NCI-H460 (cell line): ENCODE measurements at places on chromosomes 11 and 22.
A peak's percentile ranks its signal among the peaks of the same experiment; 100 is the strongest.

DNA sequence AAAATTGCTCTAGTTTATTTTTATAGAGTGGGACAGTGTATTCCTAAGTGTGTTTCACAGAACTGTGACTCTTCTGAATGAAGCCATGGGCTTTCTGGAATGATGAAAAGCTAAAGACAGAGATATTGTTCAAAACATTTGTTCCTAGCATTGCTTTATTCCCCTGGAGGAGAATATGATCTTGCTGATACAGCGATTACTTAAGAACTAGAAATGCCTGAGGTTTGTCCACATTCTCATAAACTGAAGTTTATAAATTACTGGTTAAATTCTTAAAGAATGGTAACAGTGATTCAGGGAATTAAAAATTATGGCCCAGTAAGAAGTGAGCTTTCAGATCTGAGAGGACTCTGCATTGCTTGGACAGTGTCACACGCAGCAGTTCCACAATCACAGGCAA, 690.3 kb downstream of the FAM181B start:
- no peak for DNase-seq

- DNase-seq, result no peak
Measured at GRCh38 chr11:34091825-34092224, 13.6 kb upstream of the NAT10 start.

- DNase-seq, result no peak
Measured at GRCh38 chr11:17459236-17459896, 17.3 kb downstream of the ABCC8 start.

- DNase-seq, result no peak
Measured at GRCh38 chr11:128375961-128376360, 211.4 kb downstream of the ETS1 start.

DNA sequence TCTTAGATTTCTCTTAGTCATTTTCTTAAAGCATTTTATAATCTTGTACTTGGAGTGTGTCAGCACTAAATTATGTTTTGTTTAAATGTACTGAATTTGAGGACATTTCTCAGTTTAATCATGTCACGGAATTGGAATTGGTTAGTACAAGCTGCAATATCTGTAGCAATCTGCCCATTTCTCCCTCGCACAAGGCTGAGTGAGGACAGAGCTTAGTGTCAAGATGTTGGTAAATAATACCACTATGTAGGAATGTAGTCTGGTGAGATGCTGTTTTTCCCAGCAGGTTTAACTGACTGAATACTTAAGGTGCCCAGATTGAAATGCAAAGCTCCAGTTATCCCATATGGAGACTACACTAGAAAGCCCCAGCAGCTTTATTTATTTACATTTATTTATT, 30.6 kb downstream of the SREBF2 start:
- no peak for DNase-seq

- DNase-seq, result no peak
Measured at GRCh38 chr11:72723508-72723907, 28.7 kb downstream of the ARAP1 start.

DNA sequence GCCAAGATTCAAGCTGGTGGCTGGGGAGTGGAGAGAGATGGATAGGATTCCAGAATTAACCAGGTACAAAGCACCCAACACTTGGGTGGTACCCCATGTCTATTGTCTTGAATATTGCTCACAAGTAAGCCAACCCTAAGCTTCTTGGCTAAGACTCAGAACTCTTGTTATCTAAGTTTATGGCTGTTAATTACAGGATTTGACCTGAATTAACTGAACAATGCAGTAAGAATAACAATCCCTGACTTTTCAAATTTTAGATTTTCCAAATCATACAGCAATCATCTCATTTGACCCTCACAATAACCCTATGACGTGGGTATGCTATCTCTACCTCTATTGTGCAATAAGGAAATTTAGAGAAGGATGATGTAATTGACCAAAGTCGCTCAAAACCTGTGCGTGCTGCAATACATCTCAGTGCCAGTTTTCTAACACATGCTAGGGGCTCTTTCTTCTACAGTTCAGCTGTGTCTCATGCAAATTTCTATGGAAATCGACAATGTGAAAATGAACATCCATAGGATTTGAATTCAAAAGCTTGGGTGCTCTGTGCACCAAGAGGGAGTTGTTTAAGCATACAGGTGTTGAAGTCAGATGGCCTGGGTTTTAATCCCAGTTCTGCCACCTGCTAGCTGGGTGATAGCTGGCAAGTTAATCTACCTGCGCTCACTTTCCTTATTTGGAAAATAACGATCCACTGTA, 40.1 kb upstream of the APLNR start:
- DNase-seq, result no peak

DNA sequence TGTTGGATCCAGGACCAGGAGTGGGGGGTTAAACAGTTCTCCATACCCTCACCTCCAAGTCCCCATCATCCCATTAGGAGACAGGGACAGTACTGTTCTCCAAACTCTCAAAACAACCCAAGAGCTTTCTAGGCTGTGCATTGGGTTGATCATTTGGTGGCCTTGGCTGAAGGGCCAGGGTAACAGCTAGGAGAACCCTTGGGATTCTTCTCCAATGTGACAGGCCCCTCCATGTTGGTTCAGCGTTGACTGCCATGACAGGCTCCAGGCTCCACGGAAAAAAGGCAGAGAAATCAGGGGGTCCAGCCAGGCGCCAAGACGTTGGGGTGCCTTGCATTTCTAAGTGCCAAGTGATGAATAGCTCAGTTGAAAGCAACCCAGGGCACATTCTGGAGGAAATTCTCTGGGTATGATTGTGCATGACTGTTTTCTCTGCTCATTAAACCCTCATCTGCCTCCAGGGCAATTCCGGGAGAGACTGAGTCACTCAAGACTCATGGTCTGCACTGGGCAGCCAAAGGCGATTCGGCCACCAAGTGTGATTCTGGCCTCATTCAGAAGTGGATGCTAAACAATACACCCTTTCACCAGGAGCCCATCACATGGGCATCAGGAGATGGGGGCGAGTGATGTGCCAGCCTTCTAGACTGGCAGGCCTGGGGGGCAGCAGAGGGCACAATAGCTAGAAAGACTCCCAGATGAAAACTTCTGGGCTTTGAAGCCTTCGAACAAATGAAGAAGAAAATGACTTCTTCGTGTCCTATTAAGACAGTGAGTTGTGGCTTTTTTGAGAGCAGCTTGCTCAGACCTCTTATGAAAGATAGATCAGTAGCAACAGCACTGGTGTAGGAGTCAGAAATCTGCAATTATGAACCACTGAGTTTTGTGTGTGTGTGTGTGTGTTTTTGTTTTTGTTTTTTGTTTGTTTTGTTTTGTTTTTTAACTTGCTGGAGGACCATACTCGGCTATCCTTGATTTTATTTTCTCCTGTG, 27.7 kb downstream of the CD44 start:
- DNase-seq, result peak; percentile 70

GRCh38 chr22:25656724-25657123, 85.3 kb upstream of the MYO18B start:
- no peak for DNase-seq

DNA sequence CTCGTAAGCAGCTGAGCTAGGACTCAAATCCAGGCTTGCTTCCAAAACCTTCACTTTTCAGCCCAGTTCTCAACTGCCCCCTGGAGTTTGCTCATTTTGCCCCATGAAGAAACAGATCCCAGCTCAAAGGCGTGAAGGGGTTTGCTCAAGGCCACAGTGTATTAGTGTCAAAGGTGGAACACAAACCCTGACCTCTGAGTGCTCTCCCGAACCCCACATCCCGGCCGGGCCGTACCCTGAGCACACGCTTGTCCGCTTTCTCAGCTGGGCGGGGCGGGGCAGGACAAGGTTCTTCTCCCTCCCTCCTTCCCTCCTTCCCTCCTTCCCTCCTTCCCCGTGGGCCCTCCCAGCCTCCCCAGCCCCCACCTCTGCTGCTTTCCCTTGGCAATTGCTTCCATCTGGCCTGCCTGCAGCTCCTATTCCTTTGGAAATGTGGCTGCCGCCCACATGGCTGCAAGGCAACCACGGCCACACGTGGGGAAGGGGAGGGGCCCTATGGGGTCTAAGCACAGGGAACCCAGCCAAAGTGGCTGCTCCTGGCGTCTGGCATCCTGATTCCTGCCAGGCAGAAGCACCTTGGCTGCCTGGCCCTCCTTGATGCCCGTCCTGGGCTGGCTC, 4.1 kb downstream of the ST3GAL4 start:
- no peak for DNase-seq

- DNase-seq, result no peak
Measured at GRCh38 chr22:42173183-42173926, 42.7 kb upstream of the CYP2D6 start.

DNA sequence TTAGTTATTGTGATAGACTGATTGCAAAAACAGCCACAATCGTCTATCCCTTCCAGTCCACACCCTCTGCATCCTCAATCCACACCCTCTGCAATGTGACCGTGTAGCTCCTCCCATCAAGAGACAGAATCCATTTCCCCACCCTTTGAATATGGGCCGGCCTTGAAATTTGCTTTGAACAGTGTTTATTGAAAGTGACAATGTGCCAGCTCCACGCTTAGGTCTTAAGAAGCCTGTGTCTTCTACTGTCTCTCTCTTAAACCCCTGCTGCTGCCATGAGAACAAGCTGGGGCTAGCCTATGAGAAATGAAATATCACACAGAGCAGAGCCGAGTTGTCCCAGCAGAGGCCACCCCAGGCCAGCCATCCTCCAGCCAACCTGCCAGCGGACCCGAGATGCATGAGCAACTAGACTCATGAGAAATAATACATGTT, 22.3 kb upstream of the MICAL2 start:
- no peak for DNase-seq

DNA sequence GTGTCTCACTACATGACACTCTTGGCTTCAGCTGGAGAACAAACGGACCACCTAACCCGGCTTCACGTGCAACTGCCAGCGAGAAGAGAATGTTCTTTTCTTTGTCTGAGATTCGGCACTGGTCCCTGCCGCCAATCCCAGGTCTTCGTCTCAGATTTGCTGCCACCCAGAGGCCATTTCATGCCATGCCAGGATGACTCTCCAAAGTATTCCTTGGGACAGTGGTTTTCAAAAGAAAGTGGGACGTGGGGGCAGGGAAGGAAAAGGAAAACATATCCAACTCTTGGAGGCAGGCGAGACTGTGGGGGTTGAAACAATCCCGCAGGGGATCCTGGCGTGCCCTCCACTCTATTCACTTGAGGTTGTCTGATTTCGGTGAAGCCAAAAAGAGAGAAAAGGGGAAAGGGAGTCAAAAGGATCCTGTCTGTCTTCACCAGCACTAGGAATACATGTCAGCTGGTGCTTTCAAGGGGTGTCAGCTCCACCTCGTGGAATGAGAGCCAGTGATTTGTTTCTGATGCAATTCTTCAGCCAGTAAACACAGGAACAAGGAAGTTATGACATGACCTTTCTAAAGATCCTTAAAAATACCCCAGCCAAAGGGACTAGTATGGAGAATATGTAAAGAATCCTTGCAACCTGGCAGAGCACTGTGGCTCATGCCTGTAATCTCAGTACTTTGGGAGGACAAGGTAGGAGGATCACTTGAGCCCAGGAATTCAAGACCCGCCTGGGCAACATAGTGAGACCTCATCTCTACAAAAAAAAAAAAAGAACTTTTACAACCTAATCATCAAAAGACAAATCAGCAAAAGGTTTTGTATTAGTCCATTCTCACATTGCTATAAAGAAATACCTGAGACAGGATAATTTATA, 41.0 kb upstream of the APLNR start:
- peak; percentile 80 for DNase-seq

DNA sequence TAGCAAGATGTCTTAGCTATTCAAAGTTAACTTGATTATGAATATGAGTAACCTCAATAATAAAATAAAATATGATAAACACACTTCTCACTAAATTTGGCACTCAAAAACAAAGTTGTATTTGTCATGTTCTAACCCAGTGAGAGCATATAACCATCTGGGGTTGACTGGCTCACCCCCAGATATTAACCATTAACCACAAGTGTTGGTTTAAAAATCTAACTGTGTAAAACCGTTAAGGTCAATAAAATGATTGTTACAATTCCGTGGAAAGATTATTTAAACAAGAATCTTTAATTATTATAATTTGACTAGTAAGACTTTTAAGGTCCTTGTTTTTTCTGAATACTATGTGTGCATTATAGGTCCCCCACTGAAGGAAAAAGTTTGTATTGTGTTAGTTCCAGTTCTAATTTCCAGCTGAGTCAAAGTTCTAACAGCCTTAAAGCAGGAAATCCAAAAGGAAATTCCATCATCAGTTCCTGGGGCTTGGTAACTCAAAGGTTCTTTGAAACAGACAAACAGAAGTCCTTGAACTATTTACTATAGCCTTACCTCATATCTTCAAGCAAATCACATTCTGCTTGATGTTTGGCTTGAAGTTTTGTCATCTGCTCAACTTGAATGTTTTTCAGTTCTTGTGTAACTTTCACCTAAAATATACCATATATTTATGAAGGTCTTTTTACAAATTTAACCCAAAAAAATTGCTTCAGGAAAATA, 2.5 kb downstream of the FCHSD2 start:
- no peak for DNase-seq

GRCh38 chr11:117570701-117571100, 226.3 kb downstream of the DSCAML1 start:
- no peak for DNase-seq
